Left forelimb (tissue), 1 donor: ENCODE measurements at places on chromosomes 4 and X.
A peak's percentile ranks its signal among the peaks of the same experiment; 100 is the strongest.

- DNase-seq = no peak
Measured at GRCh38 chrX:131305926-131306325, 16.8 kb upstream of the IGSF1 start.

DNA sequence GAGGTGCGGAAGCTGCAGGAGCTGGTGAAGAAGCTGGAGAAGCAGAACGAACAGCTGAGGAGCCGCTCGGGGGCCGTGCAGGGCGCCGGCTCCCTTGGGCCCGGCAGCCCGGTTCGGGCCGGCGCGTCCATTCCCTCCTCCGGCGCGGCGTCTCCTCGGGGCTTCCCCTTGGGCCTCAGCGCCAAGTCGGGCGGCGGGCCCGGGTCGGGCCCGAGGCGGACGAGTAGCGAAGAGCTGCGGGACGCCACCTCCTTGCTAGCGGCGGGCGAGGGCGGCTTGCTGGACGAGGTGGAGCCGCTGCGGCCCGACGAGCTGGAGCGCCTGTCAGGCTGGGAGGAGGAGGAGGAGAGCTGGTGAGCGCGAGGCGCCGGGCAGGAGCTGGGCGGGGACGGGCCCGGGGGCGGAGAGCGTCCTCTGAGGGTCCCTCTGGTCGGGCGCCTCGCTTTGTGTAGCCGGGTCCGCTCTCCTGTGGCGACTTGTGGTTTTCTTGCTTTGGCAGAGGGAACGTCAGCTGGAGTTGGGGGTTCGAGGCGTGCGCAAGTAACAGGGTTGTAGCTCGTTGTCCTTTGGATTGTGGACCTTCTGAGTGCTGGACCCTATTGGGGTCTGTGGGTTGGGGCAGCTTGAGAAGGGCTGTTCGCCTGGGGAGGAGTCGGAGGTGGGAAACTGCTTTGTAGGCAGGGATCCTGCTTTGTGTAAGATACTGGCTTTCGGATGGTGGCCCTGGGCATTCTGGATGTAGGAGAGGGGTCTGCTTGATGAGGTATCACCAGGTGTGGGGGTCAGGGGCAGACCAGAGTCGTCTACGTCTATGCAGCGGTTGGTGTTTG is 662 bp downstream of the SLAIN2 start:
- peak; percentile 86 for DNase-seq

- DNase-seq = peak; percentile 77
Measured at GRCh38 chr4:40749717-40750460, at the start of gene NSUN7. Gene NSUN7 (plus strand): TSS chr4:40749955. CDS start chr4:40750694, 739 bp downstream.

GRCh38 chr4:177519481-177520260 is 77.4 kb upstream of the AGA start:
- DNase-seq = no peak

- DNase-seq = no peak
Measured at GRCh38 chr4:167421201-167421600, 186.9 kb upstream of the SPOCK3 start.

DNA sequence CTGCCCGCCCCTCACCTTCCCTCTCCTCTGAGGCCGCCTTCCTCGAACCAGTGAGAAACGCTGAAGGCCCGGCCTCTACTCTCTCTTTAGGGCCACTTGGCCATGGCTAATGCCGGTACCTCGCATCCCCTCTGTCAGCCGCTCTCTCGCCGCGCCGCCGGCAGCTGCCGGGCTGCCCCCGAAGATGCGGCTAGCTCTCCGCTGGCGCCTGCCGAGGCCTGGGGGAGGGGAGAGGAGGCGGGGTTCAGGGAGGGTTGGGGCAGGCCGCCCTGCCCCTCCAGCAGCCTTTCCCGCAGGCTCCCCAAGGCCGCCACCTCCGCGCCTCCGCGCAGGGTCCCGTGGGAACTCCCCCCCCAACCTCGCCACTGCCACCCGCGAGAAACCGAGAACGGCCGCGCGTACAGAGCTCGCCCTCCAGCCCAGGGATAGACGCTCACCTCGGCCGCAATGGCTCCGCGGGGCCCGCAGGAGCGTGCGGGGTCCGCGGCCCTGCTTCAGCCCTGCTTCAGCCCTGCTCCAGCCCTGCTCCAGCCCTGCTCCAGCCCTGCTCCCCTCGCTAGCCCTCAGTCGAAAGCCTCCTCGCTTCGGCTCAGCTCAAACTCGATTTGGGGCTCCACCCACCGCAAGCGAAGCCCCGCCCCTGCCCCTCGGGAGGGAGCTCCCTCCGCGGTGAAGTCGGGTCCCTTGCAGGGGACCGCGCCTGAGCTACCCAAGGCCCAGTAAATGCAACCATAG is at the start of gene HUWE1:
Gene HUWE1, minus strand, starts transcription at position 569 of the 735 bp plus-strand sequence. CDS start 32,612 bp downstream, outside the sequence.
- peak; percentile 83 for DNase-seq

- DNase-seq = no peak
Measured at GRCh38 chrX:48676893-48677270, 6.7 kb upstream of the WAS start.

- DNase-seq = no peak
Measured at GRCh38 chrX:110302975-110303374, 14.9 kb downstream of the AMMECR1 start.

DNA sequence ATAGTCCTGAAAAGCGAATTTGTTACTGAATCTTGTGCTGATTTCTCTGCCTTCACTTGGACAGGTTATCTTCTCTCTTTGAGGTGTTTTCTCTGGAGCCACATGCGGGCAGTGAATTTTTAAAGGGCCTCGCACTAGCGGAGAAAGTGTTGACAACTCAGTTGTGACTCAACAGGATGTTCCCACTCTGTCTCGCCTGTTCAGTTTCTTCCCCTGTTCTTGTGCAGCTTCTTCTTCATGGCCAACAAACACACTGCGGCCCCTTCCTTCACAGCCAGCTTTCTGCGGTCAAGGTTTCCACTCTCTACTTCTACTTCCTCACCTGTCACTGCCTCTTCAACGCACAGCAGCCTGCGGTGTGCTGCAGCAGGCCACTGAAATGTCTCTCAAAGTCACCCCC is 1.1 kb upstream of the SHROOM4 start:
- no peak for DNase-seq

DNA sequence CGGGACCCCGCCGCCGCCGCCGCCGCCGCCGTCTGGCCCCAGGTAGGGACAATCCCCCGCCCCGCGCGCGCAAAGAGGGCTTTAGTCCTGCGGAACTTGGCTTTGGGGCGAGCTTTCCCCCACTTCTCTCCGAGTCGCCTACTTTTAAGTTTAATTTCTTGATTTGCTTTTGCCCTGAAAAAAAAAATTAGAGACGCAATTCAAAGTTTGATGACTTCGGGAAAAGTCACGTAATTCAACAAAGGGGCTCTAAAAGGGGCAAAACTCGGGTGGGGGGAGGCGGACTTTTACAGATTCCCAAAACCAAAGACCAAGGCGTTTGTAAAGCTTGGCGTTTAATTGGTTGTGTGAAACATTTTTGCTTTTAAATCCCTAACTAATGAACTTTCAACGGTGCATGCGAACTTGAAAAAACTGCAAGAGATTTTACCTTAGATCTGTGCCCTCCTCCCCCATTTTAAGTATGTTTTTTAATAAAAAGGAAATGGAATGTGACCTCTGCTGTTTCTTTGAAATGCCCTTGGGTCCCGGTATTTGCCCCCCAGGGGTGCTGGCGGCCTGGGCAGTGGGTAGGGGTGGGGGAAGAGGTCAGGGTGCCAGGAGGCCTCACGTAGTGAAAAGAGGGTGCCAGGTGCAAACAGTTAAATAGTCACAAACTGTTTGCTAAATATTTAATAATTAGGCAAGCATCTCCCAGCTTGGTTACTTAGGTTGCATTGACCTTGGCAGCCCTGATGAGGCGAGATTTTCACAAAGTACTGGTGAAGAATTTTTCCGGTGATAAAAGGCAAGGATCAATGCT is 209.7 kb downstream of the NWD2 start:
- no peak for DNase-seq

GRCh38 chrX:39816871-39817731 is 280.7 kb downstream of the BCOR start:
- DNase-seq = no peak

DNA sequence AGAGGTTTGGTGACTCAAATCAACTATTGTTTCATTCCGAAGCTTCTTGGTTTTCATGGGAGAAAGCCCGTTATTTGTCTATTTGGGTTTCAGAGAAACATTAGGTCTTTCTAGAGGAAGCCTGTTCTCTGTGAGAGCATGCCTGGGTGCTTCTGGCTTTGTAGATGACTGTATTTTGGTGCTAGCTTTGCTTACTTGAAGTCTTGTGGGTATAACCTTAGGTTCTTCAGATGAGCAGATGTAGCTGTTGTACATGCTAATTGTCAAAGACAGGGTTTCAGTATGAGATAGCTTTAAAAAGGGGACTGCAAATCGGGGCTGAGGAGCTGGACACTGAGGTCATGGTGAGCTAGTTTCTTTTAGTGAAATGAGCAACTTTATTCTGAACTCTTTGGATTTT is 7.9 kb upstream of the STOX2 start:
- DNase-seq = no peak

GRCh38 chr4:152522245-152522644 is 13.6 kb downstream of the FBXW7 start:
- no peak for DNase-seq

GRCh38 chrX:70664726-70665125 is 220.1 kb downstream of the DLG3 start:
- DNase-seq = no peak

- DNase-seq = no peak
Measured at GRCh38 chrX:97705936-97706335, 822.2 kb downstream of the RPA4 start.

DNA sequence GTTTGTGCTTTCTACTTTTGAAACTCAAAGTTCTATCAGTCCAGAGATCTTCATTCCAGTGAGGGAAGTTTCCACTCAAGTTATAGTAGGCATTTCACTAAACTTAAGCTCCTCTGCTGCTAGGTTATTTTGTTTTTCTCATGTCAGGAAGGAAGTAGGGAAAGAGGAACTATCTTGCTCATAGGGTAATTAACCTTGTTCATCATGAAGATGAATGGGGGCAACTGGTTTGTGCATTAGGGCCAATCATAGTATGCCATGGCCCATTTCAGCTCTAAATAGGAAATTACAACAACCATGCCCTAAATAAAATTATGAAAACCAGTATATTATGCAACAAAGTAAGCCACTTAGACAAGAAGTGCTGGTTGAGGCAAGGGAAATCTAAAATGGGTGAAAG is 804.7 kb upstream of the NDST4 start:
- DNase-seq = no peak

DNA sequence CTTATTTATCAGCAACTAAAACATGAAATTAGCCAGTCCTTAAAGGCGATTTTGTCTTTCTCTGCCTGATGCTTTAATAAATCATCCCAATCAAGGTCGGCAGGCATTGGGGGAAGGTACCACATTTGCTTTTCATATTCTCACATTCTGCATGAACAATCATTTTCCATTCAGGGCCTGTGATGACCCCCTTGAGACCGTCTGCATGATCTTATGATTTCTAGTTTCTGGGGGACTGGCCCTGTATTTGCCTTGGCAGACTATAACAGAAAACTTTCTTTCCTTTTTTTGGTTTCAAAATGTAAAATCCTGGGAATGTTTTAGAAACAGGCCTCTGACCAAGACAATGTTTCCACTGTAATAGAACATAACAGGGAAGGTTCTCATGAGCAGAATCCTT is 296.8 kb downstream of the IDS start:
- no peak for DNase-seq

GRCh38 chrX:9862525-9862924 is 76.3 kb downstream of the SHROOM2 start:
- DNase-seq = no peak

- no peak for DNase-seq
Measured at GRCh38 chrX:123201720-123202119, 17.6 kb downstream of the GRIA3 start.

- no peak for DNase-seq
Measured at GRCh38 chr4:86243750-86244149, 116.1 kb downstream of the MAPK10 start.

DNA sequence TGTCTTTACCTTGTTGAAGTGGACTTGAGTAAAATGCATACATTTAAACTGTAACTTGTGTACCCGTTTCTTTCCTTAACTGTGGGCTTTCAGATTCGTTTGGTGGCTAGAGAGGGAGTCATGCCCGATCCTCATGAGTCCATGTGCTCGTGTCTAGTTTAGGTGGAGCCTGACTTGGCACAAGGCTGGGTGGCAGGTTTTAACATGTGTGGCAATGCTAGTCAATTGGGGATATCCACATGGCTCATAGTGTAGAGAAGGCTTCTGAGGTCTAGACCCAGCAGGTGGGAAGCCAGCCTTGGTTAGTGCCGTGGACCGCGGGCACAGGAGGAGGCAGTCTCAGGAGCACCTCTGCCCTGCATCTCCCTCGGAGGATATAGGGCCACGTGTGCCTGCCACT is 48.5 kb upstream of the CLCN4 start:
- DNase-seq = no peak

DNA sequence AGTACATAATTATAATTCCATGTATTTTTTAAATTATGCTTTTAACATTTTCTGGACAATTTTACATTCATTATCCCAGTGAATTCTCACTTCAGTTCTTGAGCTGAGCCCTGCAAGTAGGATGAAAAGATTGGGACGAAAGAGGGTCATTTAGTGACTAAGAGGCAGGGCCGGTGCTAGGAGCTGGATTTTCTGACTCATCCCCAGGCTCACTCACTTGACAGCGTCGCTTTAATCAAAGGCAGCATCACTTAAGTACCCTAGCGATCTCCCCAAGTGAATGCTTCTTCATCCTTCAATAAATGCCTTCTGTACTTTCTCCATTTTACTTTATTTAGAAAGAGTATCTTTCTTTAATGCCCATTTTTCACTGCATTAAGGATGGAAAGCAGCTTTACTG is 263.6 kb downstream of the HS3ST1 start:
- no peak for DNase-seq

- no peak for DNase-seq
Measured at GRCh38 chr4:23970201-23970850, 80.5 kb upstream of the PPARGC1A start.

DNA sequence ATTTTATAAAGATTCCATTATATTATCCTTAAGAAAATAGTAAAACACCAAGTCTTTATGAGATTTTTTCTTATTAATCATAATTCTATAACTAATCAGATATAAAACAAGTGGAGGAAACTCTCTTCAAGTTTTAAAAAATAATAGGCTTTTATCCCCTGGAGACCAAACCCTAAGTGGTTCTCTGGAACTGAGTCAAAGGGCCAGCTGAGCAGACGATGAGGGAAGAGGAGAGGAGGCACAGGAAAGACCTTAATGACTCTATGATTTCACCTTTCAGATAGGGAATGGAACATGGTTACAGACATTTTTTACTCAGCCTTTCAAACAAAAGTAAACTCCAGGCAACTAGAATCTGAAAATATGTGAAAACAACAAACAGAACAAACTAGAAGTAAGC is 201.8 kb downstream of the SLC39A8 start:
- no peak for DNase-seq

GRCh38 chrX:19849464-19850080 is 37.8 kb downstream of the SH3KBP1 start:
- DNase-seq = no peak

- DNase-seq = no peak
Measured at GRCh38 chrX:45807572-45808425, 607.1 kb upstream of the DIPK2B start.

DNA sequence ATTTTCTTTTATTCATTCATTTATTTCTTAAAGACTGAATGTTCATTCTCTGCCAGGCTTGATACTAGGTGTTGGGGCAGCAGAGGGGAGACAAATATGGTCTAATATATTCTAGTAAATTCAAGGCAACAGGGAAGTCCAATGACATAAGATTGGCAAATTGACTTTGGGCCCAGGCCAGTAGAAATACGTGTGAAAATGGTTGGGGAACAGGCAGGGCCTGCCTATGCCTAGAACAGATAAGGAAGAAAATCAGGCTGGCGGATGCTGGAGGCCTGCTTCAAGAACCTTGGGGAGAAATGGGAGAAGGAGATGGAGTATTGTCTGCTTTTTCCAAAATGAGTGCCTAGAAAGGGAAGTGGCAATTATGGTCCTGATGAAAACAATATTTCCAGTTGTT is 108.6 kb downstream of the RTL5 start:
- no peak for DNase-seq

GRCh38 chr4:52143815-52144214 is 92.7 kb downstream of the SPATA18 start:
- no peak for DNase-seq
